Activated CD4-positive, CD25-positive, alpha-beta regulatory T cell (primary cell): ENCODE measurements at places on chromosomes 11 and 22.
A peak's percentile ranks its signal among the peaks of the same experiment; 100 is the strongest.

DNA sequence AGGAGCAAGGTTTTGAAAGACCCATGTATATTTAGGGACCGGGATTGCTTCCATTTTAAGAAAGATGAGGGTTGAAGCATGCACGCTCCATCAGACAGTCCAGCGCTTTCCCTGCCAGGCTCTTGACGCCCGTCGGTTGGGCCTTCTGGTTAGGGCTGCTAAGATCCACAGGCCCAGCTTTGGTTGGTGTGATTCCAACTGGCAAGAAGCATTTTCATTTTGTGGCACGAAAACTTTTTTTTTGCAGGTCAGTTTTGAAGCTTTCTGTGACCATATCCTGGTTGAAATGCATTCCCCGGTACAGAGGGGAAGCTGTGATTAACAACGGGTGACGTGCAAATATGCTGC, 34.3 kb upstream of the MPPED1 start:
- DNase-seq, result no peak

DNA sequence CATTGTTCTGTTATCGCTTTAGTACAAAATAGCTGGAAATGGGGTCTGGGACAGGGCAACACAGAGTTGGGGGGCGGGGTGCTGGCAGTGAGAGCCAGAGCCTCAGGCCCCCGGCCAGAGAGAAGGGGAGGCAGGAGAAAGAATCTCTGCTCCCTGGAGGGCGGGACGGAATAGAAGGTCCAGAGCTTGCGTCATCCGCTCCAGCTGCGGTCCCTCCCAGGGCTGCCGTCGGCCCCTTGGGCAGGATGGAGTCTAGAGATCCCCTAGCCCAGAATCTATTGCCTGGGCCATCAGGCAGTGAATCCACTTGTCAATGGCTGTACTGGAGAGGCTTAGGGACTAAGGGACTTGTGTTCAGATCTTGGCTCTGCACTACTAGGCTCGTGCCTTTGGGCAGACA, 5.0 kb downstream of the TP53I11 start:
- DNase-seq, result no peak

DNA sequence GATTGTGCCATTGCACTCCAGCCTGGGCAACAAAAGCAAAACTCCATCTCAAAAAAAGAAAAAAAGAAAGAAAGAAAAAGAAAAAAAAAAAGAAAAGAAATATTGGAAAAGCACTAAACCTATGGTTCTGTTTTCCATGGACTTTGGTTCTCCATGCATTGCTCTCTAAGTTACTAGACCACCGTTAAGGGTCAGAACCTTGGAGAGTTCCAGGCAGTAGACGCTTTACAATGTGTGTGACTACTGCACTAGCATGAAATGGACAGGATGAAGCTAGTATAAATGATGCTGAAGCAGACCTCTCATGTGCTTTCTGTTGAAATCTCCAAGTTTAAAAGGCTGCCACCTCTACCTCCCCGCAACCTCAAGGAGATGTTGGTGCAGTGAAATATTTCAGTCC, 63.5 kb downstream of the SIK2 start:
- DNase-seq, result no peak

GRCh38 chr11:9748361-9748970, 84.6 kb downstream of the SWAP70 start:
- DNase-seq, result no peak

- no peak for DNase-seq
Observed at GRCh38 chr11:7775689-7776088, 21.1 kb downstream of the OR5P2 start.

GRCh38 chr22:46150034-46150654, at the start of gene PPARA:
Gene PPARA, plus strand, starts transcription at chr22:46150526. Its CDS starts 47,858 bp downstream, at chr22:46198384.
- peak; percentile 77 for DNase-seq

DNA sequence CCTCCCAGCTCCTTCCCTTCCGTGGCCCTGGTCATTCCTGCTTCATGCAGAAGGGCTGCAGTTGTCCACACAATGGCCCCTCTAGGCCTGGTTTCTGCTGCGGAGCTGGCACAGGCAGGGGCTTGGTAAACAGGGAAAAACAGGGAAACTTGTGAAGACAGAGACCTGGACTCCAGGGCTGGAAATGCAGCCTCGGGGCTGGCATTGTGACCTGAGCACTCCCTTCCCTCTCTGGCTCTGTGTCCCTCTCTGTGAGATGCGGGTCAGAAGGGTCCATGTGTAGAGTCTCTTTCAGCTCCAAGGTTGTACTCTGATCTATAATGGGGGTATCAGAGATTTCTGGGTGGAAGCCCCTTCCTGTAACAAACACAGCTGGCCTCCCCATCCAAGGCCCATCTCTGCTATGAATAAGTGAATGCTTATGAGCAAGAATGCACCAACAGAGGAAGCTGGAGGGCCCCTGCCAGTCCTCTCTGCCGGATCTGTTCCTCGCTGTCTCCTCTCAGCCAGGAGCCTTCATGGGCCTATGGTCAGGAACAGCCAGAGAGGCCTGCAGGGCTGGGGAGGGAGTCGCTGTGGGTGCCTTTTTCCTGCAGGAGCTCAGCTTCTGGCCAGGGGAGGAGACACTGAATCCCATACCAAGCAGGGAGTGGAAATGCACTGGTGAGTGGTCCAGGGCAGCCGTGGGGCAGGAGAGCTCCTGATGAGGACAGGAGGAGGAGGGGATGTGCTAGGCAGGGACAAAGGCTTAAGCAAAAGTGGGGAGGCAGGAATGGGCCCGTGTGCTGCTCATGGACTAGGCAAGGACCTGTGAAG, 6.7 kb upstream of the DERL3 start:
- DNase-seq, result no peak

DNA sequence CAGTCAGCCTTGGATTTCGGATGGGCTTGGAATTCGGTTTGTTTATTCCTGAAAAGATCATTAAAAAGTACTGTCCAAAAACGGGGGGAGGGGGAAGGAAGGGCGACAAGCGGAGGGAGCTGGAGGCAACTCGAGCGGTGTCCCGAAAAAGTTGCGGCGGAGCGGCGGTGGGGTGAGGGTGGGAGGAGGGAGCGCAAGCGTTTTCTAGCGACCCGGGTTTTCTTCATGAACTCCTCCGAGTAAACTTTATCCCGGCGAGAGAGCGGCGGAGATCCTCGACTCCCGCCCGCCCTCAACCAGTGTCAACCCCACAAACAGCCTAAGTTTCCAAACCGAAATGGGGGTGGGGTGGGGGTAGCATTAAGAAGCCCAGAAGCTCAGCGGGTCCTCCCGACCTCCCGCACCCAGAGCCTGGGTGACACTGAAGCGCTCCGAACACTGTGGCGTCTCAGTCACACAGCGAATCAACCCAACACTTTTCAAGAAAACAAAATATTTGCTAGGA, 133.0 kb upstream of the C11orf58 start:
- no peak for DNase-seq

DNA sequence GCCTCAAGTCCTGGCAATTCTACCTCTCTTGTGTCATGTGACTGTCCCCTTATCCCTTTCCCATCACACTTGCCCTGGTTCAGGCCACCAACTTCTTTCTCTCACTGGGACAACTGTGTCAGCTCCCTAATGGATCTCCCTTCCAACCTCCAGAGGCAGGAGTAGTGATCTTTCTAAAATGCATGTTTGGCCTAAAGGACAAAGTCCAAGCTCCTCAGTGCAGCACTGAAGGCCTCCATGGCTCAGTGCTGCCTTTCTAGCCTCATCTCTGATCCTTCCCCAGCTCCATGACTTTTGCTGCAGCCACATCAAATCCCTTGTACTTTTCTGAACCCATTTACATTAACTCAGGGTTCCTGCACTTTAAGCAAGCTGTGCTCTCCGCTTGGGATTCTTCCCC, 80.8 kb downstream of the CSNK2A3 start:
- DNase-seq, result no peak

DNA sequence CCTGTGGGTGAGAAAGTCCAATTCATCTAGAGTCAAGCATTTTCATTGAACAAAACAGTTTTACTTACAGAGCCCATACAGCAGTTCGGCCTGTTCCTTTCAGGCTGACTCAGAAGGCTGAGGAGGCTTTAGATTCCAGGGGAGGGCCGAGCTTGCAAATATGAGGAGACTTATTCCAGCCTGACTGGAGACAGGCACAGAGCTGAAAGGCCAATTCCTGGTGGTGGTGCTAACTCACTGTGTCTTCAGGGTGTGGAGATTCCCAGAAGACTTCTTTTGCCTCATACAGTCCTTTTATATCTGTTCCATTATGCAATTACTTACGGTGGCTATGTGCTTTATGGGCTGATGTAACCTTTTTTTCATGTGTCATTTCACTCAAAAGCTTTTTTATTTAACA, at the start of gene OR51E2:
Gene OR51E2, minus strand, starts transcription at position 269 of the 400 bp plus-strand sequence. CDS start 15,142 bp downstream, outside the sequence.
- no peak for DNase-seq

GRCh38 chr22:48821346-48821690, 1006.4 kb downstream of the BRD1 start:
- DNase-seq, result no peak

GRCh38 chr22:28473258-28473657, 206.4 kb downstream of the TTC28 start:
- DNase-seq, result no peak

DNA sequence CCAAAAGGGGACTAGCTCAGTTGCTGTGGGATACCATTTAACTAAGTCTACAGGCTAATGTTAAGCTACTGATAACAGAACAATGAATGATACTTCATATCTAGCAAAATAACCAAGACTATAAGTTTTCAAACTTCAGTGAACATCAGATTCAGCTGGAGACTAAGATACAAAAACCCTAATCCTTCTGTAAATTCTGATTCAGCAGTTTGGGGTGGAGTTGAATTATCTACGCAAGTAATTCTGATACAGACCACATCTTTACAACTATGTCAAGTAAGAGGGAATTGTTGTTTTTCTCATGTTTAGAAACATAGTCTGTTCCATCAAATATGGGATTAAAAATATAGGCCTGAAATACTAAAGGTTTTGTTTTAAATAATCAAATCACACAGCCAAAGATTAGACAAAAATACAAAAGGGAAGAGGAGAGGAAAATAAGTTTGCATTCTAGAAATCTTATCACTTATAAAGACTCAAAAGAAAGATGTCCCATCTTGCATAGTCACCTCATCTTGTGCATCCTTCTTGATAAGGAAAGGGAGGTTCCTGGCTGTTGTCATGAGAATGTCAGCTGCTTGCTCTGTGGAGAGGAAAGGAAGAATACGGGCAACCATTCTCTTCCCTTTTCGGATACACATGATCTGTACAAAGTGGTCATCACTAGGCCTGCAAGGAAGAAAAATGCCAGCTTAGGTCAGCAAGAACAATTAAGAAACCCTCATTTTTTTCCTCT, 21.4 kb downstream of the PATL1 start:
- DNase-seq, result no peak

GRCh38 chr11:35006389-35007128, 90.1 kb downstream of the PDHX start:
- no peak for DNase-seq

DNA sequence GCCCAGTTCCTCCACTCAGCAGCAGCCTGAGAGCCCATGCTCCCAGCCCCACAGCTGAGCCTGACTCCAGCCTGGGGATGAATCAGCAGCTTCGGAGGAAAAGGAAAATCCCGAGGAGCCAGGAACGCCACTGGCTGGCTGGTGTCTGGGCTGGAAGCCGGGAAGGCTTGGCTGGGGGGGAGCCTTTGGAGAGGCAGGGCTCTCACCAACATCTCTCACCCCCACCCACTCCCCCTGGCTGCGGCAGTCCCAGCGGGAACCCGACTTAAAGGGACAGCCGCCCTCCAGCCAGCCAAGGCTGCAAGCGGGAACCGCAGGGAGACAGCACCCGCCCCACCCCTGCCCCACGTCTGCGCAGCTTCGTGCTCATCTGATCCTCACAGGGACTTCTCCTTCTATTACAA, 28.4 kb downstream of the KIAA0930 start:
- no peak for DNase-seq

- peak; percentile 46 for DNase-seq
Observed at GRCh38 chr22:26671317-26672059, 14.1 kb downstream of the MIAT start.

- DNase-seq, result no peak
Observed at GRCh38 chr11:55607545-55607944, at the start of gene OR4C11. Gene OR4C11, minus strand, starts transcription at chr11:55607645. Its CDS starts 3,272 bp downstream, at chr11:55604373.

- no peak for DNase-seq
Observed at GRCh38 chr11:130711193-130711592, 205.1 kb downstream of the SNX19 start.

- no peak for DNase-seq
Observed at GRCh38 chr11:122556605-122557004, 98.9 kb upstream of the UBASH3B start.

- DNase-seq, result peak; percentile 56
Observed at GRCh38 chr11:62664405-62665074, 470 bp downstream of the C11orf98 start.

- DNase-seq, result no peak
Observed at GRCh38 chr11:18700375-18700774, 1.8 kb downstream of the TMEM86A start.

DNA sequence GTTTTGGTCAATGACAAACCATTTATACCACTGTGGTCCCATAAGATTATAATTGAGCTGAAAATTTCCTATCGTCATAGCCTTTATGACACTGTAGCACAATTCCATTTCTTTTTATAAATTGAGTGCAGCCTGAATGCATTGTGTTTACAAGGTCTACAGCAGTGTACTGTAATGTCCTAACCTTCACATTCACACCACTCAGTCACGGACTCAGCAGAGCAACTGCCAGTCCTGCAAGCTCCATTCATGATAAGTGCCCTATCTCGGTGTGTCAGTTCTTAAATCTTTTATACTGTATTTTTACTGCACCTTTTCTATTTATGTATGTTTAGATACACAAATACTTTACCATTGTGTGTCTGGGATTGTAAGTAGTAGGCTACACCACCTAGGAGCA, 55.2 kb upstream of the SLC25A18 start:
- DNase-seq, result no peak

DNA sequence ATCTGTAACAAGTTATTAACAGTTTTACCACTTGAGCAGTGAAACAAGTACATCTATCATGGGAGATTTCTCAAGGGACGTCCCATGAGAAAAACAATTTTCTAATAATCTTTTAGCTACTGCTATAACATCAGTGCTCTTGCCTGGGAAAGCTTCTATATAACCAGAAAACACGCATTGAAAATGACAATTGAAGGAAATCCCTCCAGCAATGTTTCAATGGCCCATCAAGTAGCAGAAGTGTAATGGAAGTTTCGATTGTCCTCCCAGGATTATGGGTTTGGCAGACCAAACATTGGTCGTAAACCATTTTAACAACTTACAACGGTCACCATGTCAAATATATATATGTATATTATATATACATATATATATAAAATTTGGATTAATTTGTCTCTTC, 8.0 kb upstream of the PRR33 start:
- DNase-seq, result no peak

DNA sequence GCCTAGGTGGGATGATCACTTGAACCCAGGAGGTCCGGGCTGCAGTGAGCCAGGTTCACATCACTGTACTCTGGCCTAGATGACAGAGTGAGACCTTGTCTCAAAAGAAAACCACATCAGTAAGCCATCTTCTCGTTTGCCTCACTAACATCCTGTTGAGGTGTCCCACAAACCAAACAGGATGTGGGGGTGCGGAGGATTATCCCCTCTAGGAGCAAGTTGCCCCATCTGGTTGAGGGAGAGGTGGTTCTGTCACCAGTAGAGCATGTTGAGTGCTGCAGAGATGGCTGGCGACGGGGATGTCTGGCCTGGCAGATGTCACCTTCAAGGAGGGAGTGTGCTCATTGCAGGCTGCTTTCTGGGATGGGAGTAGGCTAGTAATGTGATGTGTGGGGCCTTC, 72.4 kb downstream of the ZNRF3 start:
- DNase-seq, result peak; percentile 6
